ENCODE measurements at places on chromosomes 5 and 9.

DNA sequence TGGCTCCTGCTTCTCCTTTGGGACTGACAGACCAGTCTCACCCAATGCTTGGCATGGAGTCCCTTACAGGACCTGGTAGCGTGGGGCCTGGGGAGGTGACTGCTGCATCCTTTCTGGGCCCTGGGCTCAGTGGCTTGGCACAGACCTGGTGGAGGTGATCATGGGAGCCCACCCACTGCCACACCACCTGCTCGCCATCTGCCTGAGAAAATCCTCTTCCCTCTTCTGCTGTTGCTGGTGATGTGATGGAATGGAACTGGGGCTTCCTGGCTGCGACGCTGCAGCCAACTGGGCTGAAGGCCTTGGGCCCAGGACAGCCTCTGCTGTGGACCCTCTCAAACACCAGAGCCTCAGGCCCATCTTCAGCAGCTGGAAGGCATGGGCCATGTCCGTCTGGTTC, 122.5 kb upstream of the PANK3 start:
- DNase-seq, result no peak

GRCh38 chr5:133341915-133342710, 270.2 kb downstream of the FSTL4 start:
- DNase-seq, result no peak

- DNase-seq, result no peak
These were observed 356.4 kb upstream of the GRAMD2B start for GRCh38 chr5:126066836-126067235.

GRCh38 chr5:109411627-109412026, 1.9 kb upstream of the PJA2 start:
- DNase-seq, result no peak

DNA sequence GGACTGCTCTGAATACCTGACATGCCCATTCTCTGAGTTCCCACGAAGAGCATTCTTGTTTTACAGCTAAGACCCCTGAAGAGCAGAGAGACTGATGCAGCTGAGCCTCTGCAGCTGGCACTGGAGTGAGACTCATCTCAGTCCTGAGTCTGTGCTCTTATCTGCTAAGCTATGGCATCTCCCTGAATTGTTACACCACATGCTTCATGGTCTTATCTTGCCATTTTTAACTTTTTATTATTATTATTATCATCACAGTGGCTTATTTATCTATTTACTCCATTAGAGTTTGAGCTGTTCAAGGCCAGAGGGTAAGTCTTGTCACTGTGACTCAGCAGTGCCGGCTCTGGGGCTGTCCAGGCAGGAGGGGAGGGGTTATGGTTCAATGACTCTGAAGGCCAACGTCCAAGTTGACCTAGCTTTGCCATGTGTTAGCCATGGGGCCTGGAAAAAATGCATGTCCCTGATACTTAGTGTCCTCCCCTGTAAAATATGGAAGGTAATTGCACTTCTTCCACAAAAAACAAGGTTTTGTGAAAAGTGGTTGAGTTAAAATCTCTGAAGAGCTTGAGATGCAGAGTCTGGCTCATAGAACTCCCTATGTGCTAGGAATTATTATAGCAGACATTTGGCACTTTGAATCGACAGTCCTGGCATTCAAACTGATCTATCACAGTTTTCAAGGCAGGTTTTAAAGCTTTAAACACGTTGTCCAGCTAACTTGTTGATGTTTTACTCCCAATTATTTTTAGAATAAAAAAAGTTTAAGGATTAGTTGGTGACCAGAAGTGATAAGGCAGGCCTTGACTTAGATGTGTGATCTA, 94.6 kb downstream of the ALDH1A1 start:
- DNase-seq, result no peak

DNA sequence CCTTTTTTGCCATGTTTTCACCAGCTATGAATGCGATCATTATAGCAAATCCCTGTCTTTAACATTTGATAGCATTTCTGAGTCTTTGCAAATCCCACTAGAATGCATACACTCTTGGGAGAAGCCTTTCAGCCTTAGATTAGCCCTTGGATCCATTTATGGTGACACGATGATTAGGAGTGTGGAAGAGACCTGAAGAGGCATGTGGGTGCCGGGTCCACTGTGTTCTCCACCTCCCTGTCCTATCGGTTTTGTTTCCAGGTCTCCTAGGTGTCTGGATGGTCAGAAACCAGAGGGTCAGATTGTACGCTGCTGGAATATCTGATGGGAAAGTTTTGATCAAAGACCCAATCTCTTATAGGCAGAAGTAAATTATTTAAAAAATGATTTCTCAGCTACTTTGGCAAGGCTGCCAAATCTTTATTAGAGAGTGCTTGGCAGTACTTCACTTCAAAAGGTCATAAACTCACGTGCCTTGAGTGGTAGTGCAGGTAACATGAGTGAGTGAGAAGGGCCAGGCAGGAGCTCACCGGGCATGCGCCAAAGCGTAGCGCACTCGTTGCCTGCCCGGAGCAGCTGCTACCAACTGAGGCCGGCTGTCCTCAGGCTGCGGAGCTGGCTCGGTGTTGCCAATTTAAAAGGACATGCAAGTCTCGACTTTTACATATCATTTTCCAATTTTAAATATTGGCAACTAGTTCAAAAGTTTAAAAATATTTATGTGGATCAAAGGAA, 51.3 kb downstream of the PCSK5 start:
- no peak for DNase-seq

GRCh38 chr5:53311681-53312080, 168.7 kb upstream of the FST start:
- no peak for DNase-seq

GRCh38 chr9:80569236-80569635, 997.5 kb downstream of the TLE4 start:
- DNase-seq, result no peak

DNA sequence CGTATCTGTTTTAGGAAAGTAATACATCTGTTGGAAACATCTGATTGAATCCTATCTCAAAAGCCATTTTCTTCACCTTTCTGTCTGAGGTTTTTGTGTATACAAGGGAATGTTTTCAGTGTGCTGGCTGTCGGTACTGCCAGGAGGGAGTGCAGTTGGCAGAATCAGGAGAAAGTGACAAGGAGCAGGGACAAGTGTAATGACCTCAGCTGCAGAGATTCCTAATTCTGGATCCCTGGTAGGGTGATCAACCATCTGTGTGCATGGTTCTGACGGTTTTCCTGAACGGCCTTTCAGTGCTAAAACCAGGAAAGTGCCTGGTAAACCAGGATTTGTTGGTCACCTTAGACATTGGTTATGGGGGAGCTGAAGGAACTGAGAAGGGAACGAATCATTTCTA, 1.6 kb upstream of the GDA start:
- no peak for DNase-seq

Measured in bone marrow (tissue), 2 donors.